ENCODE measurements at places on chromosomes 4 and X. TPM values are rescaled to one million over a fixed set of nuclear protein-coding genes. Genes with fewer than 3 reads are reported as not detected.

GRCh38 chr4:153916273-153916755, 127.4 kb upstream of the SFRP2 start:
- no peak for DNase-seq

DNA sequence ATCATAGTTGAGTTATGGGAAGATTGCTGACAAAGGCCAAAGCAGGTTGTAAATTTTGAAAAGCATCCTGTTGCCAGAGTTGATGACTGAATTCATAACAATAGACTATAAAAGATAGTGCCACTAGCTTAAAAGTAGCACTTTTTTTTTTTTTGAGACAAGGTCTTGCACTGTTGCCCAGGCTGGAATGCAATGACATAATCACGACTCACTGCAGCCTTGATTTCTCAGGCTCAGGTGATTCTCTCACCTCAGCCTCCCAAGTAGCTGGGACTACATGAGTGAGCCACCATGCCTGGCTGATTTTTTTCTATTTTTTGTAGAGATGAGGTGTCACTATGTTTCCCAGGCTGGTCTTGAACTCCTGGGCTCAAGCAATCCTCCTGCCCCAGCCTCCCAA, 122.7 kb downstream of the SPOCK3 start:
- DNase-seq, result no peak

Gene RPA4
- polyA plus RNA-seq, result not detected

DNA sequence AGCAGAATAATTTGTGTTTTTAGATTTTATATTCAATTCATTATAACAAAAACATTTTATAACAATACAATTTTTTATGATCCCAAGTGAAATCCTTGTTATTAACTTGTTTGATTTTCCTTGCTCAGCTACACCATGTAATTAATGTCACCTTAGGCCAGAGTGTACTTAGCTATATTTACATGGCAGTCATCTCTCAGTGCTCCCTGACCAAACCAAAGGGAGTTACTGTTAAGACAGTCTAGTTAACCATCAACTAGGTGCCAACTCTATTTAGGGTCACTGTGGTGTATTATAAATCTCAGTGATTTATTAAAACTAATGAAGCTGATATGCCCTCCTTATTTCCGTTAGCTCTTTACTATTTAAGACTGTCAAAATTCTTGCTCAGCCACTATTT, 44.4 kb downstream of the CCDC158 start:
- no peak for DNase-seq

Gene STBD1
- polyA plus RNA-seq, result 1.3 TPM

Gene ARHGEF38
- 5.9 TPM for polyA plus RNA-seq

GRCh38 chr4:792626-793092, 33.3 kb downstream of the CPLX1 start:
- no peak for DNase-seq

- DNase-seq, result no peak
These were observed 16.4 kb downstream of the INTS6L start for GRCh38 chrX:135536877-135537276.

GRCh38 chrX:154373340-154374306, 811 bp downstream of the FLNA start:
- DNase-seq, result peak; percentile 62

Gene CABS1
- polyA plus RNA-seq, result 0.08 TPM

DNA sequence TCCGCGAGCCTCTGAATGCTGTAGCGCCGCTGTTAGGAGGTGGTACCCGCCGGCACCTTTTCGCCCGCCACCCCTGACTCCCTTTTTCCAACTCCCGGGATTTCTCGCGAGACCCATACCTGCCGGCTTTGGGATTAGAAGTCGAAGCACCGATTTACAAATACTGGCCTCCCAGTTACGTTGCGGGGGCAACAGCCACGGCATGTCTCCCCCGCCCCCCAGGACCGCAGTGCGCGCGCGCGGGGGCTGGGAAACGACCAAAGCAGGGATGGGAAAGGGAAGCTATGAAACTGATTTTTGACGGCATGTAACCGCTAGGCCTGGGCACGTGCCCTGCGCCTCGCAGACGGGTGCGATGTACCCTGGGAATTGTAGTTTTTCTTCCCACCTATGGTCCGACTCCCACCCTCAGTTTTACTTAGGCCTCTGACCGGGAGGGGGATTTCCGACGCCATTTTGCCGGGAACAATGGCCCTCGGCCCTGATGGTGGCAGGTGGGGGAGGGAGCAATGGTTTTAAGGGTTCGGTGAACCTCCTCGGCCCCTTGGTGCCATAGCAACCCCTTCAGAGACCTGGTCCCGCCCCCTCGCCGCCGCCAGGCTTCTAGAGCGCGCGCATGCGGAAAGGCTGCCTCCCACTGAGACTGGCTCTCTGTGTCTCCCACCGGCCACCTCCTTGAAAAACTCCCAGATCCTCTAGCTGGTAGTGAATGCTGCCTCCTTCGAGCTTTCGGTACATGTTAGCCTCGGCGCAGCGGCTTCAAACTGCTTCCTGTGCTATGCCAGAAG, 772 bp upstream of the WNK3 start:
- DNase-seq, result peak; percentile 83

Gene MFAP3L
- 23.0 TPM for polyA plus RNA-seq

DNA sequence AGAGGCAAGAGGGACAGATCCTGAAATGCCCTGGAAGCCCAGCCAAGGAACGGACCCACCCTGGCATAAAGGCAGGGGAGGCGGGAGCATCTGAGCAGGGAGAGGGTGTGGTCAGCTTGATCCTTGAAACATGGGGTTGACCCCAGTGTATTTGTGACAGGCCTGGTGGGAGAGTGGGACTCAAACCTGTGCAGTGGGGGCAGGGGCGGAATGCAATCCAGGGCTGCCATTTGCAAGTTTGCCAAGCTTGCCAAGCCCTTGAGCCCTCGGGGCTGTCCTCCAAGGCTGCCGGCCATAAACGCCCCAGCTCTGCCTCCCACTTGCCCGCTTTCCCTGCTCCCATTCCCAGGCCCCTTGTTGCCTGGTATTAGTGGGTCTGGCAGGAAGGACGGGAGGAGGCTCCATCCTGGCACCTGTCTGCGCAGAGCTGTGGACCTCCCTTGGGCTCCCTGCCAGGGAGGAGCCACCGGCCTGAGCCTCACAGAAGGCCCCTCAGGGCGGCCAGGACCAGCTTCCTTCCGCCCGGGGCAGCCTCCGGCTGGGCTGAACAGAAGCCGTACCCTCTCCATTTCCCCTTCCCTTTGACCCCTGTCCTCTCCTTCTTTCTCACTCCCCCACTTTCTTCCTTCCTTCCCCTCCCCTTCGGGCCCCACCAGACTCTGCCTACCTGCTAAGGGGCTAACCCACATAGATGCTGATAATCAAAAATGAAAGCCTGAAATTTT, 661 bp downstream of the S100P start:
- DNase-seq, result no peak

DNA sequence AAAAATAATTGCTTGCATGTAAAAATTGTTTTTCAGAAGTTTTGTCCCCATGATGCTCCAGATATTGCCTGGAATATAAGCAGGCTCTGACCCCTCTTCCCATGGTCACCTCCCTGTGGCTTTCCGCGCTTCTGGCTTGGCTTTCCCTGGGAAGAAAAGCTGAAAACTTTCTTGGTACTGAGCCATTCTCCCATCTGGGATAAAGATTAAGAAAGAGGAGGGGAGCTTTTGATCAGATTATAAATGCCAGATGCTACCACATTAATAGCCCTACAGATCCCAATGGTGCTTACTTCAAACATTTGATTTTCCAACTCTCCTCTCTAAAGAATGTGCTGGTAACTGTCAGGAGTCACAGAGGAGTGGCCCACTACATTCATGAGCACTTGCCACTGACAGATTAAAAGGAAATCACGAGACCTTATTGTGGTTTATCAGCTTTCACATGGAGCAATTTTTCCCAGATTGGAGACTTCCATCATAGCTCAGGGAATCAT, 54.4 kb upstream of the GAB1 start:
- DNase-seq, result no peak

GRCh38 chr4:90099812-90100211, 27.4 kb upstream of the CCSER1 start:
- DNase-seq, result no peak

Gene SPATA4
- polyA plus RNA-seq, result 1.4 TPM

DNA sequence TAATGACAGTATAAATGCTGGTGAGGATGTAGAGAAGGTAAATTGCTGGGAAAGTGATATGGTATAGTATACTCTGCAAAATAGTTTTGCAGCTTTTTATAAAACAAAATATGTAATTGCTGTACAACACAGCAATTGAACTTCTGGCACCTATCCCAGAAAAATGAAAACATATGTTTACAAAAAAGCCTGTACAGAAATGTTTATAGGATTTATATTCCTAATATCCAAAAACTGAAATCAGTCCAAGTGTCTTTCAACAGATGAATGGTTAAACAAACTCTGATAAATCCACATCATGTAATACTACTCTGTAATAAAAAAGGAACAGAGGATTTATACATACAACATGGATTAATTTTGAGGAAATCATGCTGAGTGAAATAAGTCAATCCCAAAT, 198.4 kb upstream of the ACTRT1 start:
- no peak for DNase-seq

DNA sequence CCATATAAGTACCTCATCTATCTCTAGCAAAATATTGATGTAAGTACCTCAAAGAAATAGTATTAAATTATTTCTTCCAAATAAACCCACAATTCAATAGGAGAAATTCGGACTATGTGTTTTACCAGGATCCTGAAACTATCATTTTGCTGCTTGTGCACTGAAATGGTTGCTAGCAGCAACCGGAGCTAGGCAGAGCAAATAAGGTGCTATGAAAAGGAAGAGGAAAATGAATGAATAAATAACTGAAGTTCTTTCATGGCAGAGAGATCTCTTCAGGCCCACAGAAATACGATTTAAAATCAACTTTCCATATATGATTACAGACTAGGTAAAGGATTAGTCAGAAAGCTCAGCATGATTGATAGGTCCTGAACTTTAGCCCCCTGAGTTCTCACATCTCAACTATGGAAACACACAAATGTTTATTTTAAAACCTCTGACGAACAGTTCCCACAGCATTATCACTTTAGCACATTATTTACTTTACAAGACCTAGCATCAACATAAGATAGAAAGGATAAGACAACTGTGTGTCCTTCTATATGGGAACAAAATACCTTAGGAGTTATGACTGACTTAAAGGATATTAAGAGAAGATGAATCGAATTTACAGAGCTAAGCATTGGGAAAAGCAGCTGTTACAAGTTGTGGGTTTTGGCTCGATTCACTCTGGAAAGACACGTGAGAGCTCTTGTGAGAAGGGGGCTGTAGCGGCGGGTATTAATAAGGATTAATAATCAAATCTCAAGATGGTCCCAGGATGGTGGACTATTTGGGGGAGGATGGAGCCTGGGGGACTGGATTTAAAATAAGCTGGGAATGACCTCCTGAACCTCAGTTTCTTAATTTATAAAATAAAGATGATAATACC, 104.3 kb downstream of the CORIN start:
- DNase-seq, result no peak

- DNase-seq, result no peak
These were observed 7.1 kb upstream of the CENPU start for GRCh38 chr4:184740980-184741391.

DNA sequence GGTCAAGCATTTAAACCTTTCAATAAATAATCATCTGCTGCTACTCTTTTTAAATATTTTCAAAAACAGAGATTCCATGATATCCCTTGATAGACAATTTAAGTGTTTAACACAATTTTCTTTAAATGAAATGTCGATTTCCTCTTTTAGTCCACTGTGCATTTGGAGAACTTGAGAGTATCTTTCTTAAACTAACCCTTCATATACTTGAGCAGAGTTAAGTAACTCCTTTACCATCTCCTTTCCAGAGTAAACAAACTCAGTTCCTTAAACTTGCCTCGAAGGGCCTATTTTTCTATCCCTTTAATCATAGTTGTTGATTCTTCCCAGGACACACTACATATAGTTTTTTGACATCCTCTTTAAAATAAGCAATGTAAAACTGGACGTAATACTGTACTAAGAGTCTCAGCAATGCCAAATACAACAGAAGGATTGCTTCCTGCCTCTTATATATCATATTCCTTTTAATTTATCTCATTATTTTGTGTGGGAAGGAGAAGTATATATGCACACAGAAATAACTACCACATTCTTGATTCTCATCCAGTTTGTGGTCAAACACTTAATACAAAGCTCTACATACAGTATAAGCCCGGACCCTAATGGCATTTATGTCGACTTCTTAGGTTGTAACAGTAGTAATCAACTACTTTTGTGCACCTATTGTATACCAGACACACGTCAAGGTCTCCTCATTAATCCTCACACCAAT, 22.8 kb downstream of the RAB28 start:
- no peak for DNase-seq

GRCh38 chr4:168587411-168588125, 90.7 kb downstream of the PALLD start:
- no peak for DNase-seq

- DNase-seq, result no peak
These were observed 51.5 kb downstream of the TMEM165 start for GRCh38 chr4:55447108-55447708.

GRCh38 chrX:33188286-33188685, 23.1 kb downstream of the DMD start:
- no peak for DNase-seq

DNA sequence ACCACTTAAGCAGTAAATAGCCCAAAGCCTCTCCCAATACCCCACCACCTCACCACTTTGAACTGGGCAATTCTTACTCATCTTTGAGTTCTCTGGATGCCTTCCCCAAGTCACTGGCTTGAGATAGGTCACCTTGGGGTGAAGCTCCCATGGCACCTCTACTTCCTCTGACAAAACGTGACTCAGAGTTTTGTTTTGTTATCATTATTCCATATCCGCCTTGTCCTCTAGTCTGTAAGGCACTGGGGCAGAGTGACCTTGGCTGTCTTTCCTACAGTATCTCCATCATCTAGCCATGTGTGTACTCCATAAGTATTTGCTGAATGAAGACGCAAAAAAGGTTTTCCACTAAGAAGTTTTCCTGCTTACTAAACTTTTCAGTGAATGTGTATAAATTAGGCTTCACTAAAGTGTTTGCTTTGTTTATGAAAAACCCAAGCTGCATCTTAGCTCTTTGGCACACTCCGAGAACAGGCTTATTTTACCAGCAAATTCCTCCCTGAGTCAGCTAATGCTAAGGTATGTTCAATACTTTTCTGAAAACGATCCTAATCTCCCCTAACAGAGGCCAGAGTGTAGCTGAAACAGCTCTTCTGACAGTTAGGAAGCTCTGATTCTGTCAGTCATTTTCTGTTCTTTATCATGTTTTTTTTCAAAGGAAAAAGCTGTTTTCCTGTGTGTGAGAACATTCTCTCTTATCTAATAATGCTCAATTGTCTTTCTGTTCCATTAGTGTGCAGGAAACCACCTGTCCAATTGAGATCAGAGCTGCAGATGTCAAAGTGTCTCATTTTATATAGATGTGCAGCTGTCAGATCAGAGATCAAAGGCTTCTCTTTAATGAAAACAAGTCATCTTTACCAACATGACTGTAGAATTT, 30.2 kb upstream of the TSPAN5 start:
- no peak for DNase-seq

DNA sequence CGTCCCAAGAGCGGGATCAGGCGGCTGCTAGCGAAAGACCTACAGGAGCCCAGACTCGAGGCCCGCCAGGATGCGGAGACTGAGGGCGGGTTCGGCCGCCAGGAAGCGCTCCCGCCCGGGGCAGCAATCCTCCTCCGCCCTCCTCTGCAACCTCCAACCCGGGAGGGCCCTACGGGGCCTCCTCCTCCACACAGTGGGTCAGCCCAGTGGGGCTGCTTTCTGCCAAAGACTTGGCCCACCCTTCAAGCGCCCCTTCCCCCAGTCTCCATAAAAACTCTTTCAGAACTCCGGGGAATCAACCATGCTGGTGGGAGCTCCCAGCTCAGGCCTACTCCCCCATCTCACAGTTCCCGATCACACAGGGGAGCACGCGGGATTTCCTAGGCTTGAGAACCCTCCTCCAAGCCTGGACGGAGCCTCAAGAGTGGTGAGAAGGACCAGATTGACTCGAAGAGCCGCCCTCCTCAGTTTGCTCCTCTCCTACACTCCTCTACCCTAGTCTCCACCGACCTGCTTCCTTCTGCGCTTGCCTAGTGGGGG, 77.5 kb downstream of the RLIM start:
- peak; percentile 55 for DNase-seq

Gene GCNA
- 2.9 TPM for polyA plus RNA-seq
